ENCODE measurements at places on chromosomes 11 and 22. TPM values are rescaled to one million over a fixed set of nuclear protein-coding genes. Genes with fewer than 3 reads are reported as not detected.

- DNase-seq = no peak
Measured at GRCh38 chr22:20466659-20467379, 28.8 kb downstream of the KLHL22 start.

- DNase-seq = no peak
Measured at GRCh38 chr22:40674274-40674673, 5.0 kb upstream of the MCHR1 start.

GRCh38 chr22:48765595-48765994, 1062.1 kb downstream of the BRD1 start:
- no peak for DNase-seq

DNA sequence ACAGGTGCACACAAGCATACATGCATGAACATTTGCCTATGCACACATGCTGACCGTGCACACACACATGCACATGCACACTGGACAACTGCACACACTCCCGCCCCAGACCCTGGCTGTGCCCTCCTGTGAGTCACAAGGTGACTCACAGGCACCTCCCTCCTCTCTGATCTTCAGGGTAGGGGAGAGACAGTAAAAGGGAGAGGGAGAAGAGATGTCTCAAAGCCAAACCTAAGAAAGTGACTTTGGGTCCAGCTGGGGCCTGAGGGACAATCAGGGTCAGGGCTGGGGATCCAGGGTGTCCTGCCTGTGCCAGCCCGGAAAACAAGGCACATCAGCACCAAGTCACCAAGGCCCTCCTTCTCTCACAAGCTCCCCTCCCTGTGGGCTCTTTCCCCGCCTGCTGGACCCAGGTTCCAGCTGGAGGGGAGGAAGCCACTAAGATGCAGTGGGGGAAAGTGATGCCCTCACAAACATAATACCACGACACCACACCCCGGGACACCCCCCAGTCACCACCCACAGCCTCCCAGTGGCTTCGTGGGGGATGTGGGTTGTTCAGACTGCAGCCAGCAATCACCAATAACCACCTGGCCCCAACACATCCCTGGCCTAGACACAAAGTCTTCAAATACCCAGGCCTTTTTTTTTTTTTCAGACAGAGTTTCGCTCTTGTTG, 39.3 kb downstream of the PDGFB start:
- no peak for DNase-seq

DNA sequence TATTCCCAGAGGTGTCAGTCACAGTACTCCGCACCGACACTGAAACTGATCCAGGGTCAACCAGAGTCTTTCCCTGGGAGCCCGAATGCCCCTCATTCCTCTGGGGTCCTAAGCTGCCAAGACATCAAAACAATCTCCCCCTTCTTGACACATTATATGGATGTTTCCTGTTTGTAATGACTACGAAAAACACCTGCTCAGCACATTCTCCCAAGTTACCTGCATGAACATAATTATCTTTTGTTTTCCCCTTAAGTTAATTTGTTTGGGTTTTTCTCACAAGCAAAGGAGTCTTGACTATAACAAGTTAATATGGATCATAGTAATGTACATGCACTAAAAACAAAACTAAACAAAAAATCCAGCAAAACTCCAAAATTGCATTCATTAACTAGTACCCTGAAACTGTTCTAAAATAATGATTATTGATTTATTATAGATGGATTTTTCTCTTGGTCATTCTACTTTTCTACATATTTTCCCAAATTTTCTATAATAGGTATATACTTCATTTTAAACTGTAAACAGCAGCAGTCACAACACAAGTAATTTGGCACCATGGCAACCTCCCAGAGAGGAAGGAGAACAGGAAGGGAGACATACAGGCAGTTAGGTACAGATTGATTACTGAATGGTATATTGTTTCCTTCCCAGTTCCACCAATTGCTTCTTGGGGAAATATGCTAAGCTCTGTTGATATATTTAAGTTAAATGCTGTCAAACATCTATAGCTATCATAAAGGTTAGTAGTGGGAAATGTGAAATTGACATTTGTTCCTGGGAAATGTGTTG, 631.5 kb downstream of the METTL15 start:
- DNase-seq = no peak

DNA sequence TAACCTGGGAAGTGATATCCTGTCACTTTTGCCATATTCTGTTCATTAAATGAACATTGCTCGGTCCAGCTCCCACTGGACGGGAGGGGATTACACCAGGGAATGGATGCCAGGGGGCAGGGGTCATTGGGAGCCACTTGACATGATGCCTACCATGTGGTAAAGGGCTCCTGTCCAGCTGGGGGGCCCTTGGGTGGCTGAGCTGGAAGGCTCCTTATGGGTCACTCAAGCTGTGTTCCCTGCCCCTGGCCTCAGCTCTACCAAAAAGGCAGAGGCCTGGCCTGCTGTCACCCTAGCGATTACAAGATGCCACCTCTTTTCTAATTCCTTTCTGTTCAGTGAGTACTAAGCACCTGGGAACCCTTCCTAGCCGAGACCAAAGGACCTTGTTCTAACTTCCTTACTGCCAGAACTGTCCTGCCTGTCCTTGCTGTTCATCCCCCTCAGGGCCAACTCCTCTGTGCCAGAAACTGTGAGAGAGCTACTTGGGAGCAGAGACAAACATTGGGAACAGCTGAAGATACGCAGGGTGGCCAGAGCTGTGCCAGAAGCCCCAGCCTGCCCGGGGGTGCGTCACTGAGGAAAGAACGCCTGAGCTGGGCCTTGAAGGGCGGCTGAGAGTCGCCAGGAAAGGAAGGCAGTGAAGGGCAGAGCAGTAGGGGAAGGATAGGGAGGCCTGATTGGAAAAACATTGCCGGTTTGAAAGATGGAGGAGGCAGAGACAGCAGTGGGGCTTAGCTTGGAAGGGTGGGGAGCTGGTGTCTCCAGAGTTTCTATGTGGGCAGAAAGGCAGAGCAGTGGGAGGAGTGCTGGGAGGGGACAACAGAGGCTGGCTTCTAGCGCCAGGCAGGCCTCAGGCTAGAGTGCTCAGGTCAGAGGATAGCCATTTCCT, 12.7 kb upstream of the UVRAG start:
- no peak for DNase-seq

DNA sequence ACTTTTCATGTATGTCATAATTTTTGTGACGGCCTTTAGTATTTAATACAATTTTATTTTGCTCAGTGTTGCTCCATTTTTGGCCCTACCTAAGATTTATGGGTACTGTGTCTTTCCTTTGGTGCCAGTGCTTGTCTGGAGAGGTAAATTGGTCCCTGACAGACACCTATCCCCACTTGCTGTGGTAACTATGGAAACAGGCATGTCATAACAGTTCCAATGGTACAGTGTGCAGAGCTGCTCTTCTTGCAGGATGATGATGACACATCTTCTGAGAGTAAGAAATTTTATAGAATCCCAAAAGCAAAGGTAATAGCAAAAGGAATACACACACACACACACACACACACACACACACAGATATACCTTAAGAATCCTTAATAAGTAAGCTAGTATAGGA, 118.5 kb downstream of the ELP4 start:
- no peak for DNase-seq

DNA sequence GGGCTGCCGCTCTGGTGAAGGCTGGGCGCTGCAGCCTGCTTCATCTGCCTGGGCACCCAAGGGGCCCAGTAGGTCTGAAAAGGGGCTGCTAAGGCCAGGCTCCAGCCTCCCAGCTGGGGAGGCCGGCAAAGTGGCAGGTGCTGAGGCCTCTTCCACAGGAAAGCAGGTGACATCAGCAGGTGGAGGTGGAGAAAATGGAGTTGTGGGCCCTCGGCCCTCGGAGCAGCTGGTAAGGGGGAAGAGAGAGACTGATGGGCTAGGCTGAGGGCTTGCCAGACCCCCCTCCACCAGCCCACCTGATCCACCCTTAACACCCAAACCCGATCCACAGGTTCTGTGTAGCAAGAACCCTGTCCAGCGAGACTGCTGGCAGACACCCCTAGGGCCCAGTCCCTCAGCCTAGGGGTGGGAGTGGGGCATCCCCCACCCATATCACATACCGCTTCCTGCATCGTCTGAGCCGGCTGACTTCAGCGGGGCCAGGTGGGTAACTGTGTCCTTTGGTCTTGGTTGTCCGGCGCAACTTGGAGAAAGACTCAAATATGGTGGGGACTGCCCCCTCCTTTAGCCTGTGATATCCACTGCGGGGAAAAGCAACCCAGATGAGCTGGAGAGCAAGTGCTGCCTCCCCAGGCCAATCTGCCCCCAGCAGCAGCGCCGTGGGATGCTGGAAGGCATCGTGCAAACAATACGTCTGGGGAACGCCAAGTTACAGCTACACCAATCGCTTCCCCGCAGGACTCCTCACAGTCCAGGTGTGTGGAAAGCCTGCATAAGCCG, 1.5 kb downstream of the THAP7 start:
- no peak for DNase-seq

GRCh38 chr22:18075720-18076497, 1.9 kb upstream of the PEX26 start:
- DNase-seq = peak; percentile 96

- DNase-seq = no peak
Measured at GRCh38 chr11:7499081-7499480, 13.8 kb downstream of the OLFML1 start.

- no peak for DNase-seq
Measured at GRCh38 chr22:37386441-37386840, 40.8 kb downstream of the ELFN2 start.

- DNase-seq = no peak
Measured at GRCh38 chr22:38935023-38935422, 22.4 kb upstream of the APOBEC3A start.

- DNase-seq = peak; percentile 87
Measured at GRCh38 chr22:42803389-42803788, 53.7 kb downstream of the ARFGAP3 start.

DNA sequence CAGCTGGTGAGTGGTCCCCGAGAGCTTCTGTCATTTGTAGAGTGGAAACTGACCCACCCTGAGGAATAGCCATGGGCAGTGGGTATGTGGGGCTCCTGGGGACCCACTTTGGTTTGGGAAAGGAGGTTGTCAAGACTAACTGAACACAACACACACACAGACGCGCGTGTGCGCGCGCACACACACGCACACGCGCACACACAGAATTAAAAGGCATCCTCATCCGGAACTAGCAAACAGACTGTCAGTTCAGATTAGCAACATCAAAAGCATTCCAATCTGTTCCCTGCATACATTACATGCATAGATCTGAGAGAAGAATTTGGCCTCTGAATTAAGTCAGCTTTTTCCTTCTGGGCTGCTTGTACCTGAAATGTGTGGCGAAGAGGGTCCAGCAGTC, 284.7 kb downstream of the ST3GAL4 start:
- no peak for DNase-seq

GRCh38 chr11:110797453-110797852, 85.2 kb upstream of the ARHGAP20 start:
- no peak for DNase-seq

- DNase-seq = no peak
Measured at GRCh38 chr11:122647736-122648275, 7.7 kb upstream of the UBASH3B start.

DNA sequence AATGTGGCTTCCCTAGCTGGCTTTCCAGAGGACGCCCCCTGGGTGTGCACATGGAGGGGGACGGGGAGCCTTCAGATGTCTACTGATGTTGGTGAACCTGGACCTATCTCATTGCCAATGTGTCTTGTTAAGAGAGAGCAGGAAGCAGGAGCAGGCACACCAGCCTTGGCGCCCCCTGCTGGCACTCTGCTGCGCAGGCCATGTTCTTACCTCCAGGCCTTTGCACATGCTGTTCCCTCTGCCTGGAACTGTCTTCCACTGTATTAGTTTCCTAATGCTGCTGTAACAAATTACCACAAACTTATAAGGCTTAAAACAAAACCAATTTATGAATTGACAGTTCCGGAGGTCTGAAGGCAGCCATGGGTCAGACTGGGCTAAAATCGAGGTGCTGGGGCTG, 23.6 kb upstream of the MN1 start:
- no peak for DNase-seq

GRCh38 chr11:96960476-96960875, 570.7 kb downstream of the JRKL start:
- DNase-seq = no peak

GRCh38 chr11:74672332-74672955, 58.8 kb downstream of the CHRDL2 start:
- DNase-seq = no peak

- no peak for DNase-seq
Measured at GRCh38 chr11:15630896-15631295, 516.2 kb downstream of the INSC start.

GRCh38 chr11:24240496-24241175, 256.2 kb upstream of the LUZP2 start:
- no peak for DNase-seq

DNA sequence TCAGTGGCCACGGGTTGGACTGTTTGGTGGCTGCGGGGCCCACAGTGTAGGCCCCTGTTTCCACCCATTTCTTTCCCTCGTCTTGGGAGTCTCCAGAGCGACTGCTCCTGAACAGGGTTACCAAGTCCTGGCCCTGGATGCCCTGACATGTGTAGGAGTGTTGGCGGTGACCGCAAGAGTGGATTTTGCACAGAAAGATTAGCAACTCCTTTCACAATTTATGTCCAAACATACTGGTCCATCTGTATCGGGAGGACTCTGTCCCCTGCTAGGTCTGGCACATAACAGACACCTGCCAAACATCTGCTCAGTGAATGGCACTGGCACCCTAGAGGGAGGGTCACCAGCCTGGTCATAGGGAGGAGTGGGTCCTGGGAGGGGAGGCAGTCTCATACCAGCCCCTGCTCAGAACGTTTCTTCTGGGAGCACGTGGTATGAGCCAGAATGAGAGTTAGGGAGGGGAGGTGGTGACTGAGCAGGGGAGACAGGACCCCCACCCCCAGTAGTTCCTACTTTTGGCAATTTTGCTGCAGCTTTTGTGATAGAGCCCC, 3.4 kb upstream of the APOA1 start:
- no peak for DNase-seq

- DNase-seq = no peak
Measured at GRCh38 chr11:30091737-30092136, 74.9 kb upstream of the KCNA4 start.

DNA sequence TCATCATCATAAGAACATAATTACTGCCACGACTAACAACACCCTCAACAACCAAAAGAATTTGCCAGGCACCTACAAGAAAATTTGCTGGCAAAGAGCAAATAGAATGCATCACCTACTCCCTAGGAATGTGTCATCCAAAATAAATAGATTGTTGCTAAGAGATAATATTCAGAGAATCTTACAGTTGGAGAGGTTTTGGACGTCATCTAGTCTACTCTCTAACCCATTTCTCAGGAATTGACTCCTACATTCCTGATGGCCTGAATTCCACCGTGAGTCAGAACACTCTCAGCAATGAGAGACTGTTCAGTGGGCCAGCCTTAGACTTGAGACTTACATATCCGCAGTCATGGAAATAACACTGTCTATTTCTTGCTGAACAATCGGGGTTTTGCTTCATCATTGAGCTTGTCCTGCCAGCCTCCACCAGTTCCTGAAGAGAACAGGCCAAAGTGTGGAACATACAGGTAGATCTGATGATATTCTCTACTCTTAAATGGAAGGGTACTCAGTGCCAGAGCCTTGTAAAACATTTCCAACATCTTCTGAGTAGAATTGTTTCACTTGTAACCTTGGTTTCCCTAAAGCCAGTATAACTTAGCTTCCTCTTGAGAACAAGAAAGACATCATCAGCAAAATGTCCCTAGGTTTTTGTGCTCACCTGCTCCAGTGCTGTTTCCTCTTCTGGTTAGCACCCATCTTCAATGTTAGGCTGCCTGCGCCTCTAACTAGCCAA, 8.3 kb downstream of the KIRREL3 start:
- no peak for DNase-seq

The DBX1 gene
- 2.3 TPM for total RNA-seq

The RAB36 gene
- 3.4 TPM for total RNA-seq

The APOL5 gene
- 0.82 TPM for total RNA-seq

The C11orf87 gene
- total RNA-seq = not detected

The KCNJ5 gene
- 6.1 TPM for total RNA-seq

The TRIM3 gene
- 21.1 TPM for total RNA-seq

The KCTD17 gene
- 22.4 TPM for total RNA-seq

The MOGAT2 gene
- not detected for total RNA-seq

The HBB gene
- total RNA-seq = 162 TPM

The BBOX1 gene
- 1.1 TPM for total RNA-seq

The SCN2B gene
- 12.0 TPM for total RNA-seq
